ENCODE measurements at places on chromosomes 12 and 14.

DNA sequence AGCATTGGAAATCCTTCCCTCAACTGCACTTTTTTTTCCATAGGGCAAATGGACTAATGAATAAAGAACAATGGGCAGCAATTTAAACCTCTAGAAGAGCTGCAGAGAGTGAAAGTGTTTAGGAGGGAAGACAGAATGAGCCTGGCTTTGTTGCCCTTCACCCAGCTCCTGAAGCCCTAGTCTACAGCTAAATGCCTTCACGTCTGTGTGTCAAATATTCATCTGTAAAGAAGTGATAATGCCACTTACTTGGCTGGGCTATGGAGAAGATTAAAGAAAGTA is 45.6 kb downstream of the FLRT2 start:
- no peak for DNase-seq

- no peak for DNase-seq
Measured at GRCh38 chr12:54249489-54249888, 30.4 kb downstream of the CBX5 start.

DNA sequence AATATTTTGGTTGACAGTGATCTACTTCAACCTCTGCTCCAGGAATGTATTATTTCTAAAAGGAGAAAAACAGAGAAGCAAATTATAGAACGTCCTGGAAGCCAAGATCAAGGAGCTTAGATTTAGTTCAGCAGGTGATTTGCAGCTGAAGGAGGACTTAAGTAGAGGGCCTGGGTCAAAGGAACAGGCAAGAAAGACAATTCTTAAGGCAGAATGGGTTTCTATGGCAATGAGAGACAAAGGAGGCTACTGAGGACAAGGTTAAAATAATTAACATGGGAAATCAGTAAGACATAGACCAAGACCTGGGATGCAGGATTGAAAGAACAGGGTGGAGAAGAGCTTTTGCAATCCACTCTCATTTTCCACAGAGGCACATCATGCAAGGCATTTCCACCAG is 2.4 kb upstream of the SNW1 start:
- DNase-seq, result no peak

- no peak for DNase-seq
Measured at GRCh38 chr12:47207829-47208248, 128.1 kb upstream of the AMIGO2 start.

- DNase-seq, result no peak
Measured at GRCh38 chr12:53232646-53233461, 845 bp upstream of the RARG start.

- no peak for DNase-seq
Measured at GRCh38 chr12:54020591-54021405, 7.4 kb upstream of the HOXC6 start.

- DNase-seq, result no peak
Measured at GRCh38 chr14:83894568-83894967, 1635.4 kb upstream of the FLRT2 start.

DNA sequence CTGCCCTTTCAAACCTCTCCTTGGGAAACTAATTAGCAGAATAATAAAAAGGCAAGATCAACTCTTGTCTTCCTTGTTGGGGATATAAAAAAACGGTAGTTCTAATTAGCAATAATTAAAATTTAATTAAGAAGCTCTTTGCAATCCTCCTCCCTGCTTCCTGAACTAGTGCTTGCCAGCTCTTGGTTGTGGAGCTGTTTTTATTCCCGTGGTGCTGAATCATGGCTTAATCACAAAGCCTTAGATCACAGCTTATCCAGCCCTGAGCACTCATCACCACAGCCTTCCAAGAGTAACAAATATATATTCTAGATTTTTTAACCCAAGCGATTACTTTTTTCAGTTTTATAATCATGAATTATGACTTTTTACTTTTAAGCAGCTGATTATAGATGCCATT is 63.2 kb upstream of the INSM2 start:
- no peak for DNase-seq

GRCh38 chr12:49092086-49092815 is 2.4 kb downstream of the DHH start:
- peak; percentile 64 for DNase-seq

- DNase-seq, result no peak
Measured at GRCh38 chr12:56645201-56645716, 525 bp downstream of the ATP5F1B start.

GRCh38 chr14:86619726-86620125 is 1089.8 kb downstream of the FLRT2 start:
- DNase-seq, result no peak

- DNase-seq, result no peak
Measured at GRCh38 chr14:104353921-104354701, 215.7 kb downstream of the KIF26A start.

DNA sequence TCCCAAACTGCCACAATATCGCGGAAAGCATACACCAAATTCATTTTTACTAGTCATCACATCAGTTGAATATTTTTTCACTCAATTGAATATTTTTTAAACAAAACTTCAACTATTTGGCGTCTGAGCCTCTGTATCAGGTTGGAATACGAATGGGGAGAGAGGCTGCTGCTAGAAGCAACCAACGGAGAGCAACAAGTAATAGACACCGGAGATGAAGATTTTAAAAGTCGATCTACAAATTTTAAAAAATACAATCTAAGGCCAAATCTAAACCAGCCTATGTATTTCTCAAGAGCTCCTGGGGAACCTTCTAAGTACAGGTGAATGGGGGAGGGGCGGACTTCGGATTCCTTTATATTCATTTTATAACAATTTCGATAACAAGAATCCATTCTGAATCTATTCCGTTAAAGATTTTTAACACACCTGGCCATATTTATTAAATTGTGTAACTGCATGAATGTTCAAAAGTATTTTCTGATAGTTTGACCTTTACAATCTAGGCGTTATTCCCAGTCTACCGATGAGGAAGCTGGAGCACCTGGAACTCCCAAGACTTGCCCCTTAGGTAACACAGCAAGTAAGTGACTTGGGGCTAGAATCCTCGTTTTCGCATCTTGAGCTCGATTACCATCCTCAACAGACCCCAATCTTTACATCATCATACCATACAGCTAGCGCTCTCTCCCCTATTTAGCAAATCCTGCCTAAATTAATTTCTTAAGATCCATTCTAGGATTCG is 1.2 kb downstream of the GNPNAT1 start:
- DNase-seq, result no peak

- no peak for DNase-seq
Measured at GRCh38 chr12:51863933-51864832, 15.7 kb upstream of the FIGNL2 start.

DNA sequence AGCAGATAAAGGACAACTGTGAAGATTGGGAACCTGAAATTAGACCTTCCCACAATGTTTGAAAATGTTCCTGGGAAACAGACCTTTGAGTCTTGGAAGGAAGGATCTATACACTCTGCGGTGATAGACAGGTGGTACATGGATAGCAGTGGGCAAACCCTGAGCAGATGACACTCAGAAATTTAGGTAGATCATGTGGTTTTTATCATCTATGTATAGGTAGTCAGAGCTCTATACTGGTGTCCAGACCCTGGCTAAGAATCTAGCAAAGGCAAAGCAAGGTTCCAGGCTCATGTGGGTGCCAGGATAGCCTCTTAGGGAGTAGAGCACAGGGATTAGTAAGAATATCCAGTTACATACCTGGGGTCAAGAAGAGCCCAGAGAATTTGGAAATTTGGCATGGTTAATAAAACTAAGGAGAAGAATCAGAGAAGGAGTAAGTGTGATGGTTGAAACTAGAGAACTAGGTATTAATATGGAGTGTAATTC is 331.2 kb upstream of the FBXO33 start:
- no peak for DNase-seq

- no peak for DNase-seq
Measured at GRCh38 chr14:77825895-77826519, 26.1 kb downstream of the ADCK1 start.

DNA sequence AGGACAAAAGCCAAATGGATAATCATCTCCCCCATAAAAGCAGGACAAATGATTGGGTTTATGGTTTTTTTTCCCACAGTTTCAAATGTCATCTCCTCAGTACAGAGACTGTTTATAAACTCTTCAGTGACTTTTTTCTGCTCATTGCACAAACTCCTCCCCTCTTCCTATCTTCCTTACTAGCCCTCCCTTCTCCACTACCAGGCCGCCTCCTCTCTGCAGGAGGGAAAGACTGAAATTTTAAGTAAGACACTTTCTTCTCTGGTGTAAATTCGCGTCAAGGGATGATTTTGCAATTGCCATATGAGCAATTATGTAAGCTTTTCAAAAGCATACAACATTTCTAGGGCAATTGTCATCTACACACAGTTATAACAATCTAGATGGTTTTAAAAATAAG is 37.0 kb downstream of the BTG1 start:
- no peak for DNase-seq

GRCh38 chr12:145369-145960 is 68.5 kb downstream of the SLC6A12 start:
- no peak for DNase-seq

DNA sequence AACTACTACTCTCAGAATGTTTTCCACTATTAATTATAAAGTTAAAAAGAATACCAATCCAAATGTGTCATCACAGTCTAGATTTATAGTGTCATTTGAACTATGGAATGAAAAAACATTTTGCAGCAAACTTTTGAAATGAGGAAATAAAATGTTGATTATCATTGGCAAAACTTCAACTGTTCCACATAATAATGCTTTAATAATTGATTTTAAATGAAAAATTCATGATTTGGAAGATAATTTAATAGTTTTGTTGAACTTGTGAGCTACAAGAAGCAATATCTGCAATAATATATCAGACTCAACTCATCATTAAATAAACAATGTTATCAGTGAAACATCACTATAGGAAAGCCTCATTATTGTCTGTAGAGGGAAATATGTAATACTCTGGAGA is 48.2 kb upstream of the DCN start:
- no peak for DNase-seq

DNA sequence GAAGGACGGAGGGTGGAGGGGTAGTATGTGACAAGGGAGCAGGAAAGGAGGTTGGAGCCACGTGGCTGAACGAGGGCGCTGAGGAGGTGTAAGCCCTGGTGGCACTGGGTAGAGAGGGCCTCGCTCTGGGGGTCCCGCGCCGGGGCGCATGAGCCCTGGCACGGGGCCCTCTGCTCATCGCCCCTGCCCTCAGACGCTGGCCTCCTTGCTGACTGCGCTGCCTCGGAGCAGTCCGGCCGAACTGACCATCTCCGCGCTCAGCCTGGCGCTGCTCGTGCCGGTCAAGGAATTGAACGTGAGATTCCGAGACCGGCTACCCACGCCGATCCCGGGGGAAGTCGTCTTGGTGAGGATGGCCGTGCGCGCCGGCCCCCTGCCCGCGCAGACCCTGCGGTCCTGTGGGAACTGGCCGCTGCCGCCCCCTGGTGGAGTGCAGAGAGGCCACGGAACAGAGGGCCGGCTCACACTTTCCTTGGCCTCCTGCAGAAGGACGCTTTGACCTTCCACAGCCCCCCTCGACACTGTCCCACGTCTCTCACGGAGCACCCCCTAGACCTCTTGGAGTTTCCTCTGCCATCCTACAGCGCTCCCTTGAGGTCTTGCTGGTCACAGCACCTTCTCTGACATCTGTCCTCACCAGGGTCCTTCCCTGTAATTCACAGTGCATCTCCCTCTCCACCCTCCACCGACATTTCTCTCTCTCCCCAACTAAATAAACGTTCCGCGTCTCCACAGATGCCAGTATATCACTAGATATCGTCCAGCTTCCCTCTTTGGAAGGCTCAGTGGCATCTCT is 10.5 kb downstream of the ARHGEF25 start:
- peak; percentile 48 for DNase-seq

DNA sequence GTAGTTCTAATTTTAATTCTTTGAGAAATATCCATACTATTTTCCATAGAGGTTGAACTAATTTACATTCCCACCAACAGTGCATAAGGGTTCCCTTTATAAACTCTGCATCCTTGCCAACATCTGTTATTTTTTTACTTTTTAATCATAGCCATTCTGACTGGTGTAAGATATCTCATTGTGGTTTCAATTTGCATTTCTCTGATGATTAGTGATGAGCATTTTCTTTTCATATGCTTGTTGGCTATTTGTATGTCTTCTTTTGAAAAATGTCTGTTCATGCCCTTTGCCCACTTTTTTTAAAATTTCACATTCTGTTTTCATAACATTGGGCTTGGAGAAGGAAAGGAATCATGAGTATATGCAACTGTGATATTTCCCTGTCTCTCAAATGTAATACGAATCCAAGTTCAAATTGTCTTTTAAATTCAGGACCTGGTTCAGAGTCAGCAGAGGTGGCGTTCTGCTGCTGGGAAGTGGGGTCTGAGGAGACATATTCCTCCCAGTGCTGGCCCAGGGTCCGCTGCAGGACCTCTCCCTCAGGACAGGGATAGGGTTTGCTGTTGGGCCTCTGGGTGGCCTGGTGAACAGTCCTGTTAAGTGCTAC is 81.2 kb upstream of the ETV6 start:
- no peak for DNase-seq

- DNase-seq, result no peak
Measured at GRCh38 chr12:119994892-119995658, 6.0 kb downstream of the BICDL1 start.

- DNase-seq, result no peak
Measured at GRCh38 chr14:23660290-23661226, 24.4 kb downstream of the DHRS2 start.

GRCh38 chr12:41967668-41968500 is 176.8 kb downstream of the GXYLT1 start:
- DNase-seq, result no peak

DNA sequence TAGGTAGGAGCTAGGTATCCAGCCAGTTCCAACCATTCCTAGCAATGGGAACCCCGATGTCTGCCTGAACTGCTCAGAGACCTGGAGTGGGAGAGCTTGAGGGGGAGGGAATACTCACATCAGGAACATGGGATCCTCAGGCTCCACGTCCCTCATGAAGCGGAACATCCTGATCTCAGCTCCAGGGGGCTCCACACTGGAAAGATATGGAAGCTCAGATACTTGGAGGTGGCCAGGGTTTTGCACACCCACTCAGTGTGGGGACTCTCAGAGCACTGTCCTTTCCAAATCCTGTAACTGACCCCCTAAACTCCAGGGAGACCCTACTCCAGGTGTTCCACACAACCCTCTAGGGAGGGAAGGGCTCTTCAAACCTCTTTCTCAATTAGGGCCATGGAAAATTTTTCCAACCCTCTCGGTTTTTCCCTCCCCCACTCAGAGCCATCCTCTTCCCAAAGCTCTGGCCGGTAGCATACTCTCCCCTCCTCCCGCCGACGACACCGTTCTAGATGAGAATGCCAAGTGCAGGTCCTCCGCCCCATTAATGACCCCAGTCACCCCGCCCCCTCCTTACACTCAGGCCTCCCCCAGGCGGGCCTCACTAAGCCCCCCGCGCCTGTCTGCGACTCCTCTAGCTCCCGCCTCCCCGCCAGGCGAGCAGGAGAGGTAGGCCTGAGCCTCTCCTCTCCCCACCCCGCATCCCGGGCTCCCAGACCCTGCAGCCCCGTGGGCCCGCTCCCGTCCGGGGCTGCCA is 597 bp downstream of the MLF2 start:
- no peak for DNase-seq

GRCh38 chr14:85599939-85600338 is 70.0 kb downstream of the FLRT2 start:
- DNase-seq, result no peak

DNA sequence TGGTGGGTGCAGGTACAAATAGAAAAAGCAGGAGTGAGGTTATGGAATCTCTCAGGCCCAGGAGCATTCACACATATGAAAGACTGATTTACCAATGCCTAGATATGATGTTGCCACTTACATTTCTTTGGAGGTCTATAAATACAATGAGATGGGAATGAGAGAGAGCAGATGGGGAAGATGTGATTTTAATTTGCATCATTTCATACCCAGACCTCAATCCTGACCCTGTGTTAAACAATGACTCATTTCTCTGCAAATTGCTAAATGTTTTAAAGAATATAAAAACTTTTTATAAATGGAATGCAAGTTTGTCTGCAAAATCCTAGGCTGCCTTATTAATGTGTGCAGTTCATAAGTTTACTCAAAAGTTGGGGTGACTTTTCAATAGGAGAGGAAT is 38.6 kb upstream of the GNG2 start:
- no peak for DNase-seq
